ENCODE measurements at places on chromosomes 4 and X.

DNA sequence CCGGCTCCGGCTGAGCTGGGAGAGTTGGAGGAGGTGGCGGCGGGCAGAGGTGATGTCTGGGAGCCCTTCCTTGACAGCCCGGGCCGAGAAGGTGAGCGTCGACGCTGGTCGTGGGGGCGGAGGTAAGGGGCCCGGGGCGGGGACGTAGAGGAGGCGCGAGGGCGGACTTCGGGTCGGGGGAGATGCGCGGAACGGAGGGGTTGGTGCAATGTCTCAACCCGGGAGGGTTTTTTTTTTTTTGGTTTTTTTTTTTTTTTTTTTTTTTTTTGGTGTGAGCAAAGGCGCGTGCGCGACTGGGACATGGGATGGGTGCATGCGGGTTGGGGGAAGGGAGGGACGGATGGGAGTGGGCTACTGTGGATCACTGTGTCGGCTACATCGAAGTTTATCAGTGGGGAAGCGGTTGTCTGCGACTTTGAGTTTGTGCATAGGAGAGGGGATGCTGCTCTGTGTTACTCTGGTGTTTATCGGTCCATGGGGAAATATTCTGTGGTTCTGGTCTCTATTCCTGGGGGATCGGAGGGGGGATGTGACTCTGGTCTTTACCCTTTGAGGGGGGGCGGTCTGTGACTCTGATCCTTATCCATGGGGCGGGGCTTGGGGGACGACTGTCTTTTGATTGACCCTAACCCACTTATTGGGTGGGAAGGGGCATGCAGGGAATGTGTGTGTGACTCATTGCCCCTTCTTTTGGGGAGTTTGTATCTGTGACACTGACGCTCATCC, 537 bp downstream of the RBM10 start:
- no peak for DNase-seq

DNA sequence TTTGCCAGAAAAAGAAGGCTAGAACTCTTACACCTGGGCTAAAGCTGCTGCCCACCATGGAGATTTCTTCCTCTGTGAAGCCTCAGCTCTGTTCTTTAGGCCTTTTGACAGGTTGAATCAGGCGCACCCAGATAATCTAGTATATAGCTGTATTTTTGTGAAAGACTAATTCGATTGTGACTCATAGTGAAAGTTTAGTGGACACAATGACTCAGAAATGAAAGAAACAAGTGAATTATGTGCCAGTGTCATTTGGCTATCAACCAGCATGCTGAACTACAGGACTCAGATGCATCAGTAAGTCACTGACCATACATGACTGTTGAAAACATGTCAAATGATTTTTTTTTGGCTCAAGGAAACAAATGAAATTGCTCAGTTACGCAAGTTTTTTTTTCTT, 425.4 kb downstream of the SLITRK2 start:
- DNase-seq = no peak

DNA sequence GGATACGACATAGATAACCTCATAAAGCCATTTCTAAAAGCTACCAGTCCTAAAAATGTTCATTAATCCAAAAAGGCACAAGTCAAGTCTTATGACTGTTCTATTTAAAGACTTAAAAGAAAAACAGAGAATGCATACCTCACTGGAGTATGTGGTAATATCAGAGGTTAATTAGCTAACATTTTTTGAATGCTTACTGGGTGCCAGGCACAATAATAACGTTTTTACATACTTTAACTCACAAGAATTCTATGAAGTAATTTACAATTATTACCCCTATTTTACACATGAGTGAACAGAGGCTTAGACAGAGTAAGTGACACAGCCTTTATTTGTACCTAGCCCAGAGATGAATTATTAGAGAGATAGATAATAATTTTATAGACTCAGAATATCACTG, 207.5 kb downstream of the PDGFC start:
- no peak for DNase-seq

GRCh38 chr4:165156906-165157305, 44.2 kb upstream of the TMEM192 start:
- DNase-seq = no peak

DNA sequence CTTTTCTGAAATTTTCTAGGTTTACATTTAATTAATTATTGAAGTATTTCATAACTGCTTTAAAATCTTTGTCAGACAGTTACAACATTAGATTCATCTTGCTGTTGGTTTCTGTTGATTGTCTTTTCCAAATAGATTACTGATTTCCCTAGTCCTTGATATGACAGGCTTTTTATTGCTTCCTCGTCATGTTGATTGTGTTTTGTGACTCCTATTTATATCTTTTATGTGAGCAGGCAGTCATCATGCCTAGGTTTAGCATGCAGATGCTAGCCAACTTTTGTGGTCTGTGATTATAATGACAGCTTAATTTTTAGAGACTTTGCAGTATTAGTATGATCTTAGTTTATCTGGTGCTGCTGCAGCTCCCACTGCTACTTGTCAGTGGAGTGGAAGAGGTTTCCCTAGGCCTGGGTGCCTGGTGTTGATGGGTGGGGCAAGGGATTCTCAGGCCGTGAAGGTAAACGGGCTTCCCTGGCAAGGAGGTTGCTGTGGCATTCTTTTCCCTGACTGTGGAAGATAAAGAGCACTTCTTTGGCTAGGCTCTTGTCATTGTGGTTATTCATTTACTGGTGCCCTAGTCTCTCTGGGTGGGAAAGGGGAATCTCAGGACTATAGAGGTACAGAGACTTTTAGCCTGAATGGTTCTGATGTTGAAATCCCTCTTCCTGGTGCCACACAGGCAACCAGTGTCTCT, 65.7 kb downstream of the SERPINA7 start:
- no peak for DNase-seq

DNA sequence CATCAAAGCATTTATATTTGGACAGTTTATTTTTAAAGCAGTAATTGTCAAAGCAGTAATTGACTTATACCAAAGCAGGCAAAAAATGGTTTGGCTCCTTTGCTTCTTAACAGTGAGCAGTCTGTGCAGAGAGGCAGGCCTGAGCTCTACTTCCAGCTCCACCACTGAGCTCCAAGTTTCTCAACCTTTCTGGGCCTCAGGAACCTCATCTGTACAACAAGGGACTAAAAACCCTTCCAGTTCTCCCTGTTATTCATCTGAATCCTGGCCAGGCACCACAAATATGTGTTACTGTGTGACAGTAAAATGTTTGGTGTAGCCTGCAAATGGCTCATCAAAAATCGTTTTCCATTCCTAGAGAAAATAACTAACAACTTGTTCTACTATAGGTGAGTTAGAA, 88.7 kb upstream of the TTC29 start:
- no peak for DNase-seq

DNA sequence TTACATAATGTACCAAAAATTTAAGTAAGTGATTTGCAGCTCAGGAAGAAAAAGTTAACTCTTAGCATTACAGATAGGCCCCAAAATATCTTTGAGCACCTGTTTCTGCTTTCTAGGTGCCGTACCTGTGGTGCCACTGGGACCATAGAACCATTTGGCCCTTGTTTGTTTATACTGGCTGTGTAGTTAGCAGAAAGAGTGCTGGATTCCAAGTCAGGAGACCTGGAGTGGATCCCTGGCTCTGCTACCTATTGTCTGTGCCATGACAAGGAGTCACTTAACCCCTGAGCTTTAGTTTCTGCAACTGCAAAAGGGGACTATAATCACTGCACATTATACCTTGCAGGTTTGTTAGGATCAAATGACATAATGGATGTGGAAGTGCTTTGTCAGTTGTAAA, 137.8 kb upstream of the GPR101 start:
- no peak for DNase-seq

GRCh38 chr4:37641352-37641751, 44.8 kb downstream of the RELL1 start:
- DNase-seq = no peak

DNA sequence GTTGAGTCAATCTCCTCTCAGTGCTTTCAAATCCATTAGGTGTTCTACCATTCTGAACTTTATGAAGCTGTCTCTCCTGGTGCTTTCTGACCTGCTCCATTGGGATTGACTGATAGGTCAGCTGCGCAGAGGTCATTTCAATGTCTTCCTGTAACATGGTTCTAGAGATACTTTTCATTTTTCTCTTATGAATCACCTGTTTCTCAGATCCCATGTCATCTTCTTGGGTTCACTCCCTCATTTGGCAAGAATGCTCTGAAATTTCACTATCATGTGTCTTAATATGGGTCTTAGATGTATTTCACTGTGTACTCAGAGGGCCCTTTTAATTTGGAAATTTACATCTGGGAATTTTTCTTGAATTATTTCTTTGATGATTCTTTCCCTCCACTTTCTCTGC, 13.8 kb upstream of the PGM2 start:
- peak; percentile 14 for DNase-seq

DNA sequence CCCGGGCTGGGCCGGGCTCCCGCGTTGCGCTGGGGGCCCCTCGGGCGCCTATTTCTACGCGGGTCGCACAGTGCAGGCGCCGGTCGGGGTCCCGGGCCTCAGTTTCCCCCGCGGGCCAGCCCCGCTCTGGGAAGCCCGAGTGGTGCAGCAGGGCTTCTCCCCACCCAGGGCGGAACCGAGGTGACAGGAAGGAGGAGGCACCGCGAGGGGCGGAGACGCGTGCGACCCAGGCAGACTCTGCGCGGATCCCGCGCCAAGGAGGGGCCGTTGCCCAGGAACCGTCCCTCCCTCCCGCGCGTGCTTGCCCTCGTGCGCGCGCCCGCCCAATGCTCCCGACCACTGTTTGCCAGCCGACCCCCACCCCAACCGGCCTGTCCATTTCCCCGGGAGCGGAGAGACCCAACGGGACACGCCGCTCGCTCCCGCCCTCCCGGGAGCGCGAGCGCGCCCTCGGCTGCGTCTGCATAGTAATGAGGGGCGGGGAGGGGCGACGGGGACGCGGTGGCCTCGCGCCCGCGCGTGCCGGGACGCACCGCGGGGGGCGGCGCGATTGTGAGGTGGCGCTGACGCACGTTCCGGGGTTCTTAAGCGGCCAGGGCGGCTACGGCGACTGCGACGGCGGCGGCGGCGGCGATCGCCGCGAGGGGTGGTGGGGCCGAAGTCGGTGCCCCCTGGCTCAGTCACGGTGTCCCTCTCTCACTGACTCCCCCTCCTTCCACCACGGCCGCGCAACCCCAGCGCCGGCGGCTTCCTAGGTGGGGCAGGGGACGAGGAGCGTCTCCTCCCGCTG, at the start of gene CPEB2:
TSS of gene CPEB2 (plus strand) at position 613 of the 790 bp plus-strand sequence. CDS start 193 bp downstream, outside the sequence.
- DNase-seq = peak; percentile 99

GRCh38 chr4:1511441-1512041, 105.3 kb upstream of the NKX1-1 start:
- no peak for DNase-seq

GRCh38 chr4:117941611-117942010, 92.7 kb upstream of the NDST3 start:
- no peak for DNase-seq

GRCh38 chr4:114386637-114387233, 211.9 kb upstream of the UGT8 start:
- no peak for DNase-seq

DNA sequence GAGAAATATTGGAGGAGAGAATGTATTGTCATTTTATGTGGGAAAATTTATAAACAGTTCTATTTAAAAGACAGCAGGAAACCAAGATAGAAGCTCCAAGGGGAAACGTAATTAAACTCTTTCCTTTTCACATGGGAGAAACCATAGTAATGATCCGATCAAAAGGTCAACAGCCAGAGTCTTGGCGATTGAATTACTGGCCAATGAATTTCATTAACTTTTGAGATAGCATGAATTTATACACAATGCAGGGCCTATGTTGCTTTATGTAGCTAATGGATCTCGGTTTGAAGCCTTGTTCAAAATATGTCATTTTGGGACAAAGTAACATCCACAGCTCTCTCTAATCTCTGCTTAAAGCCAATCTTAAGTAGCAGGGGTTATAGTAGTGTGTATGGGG, 897.5 kb upstream of the NDST4 start:
- no peak for DNase-seq

- DNase-seq = no peak
Measured at GRCh38 chr4:1045193-1045594, 33.8 kb downstream of the FGFRL1 start.
